Tibial nerve (tissue), 4 donors: ENCODE measurements at places on chromosomes 6 and 20.

- DNase-seq = no peak
These were observed 281.2 kb upstream of the SUPT3H start for GRCh38 chr6:45658958-45659357.

GRCh38 chr6:6368040-6368683, 47.7 kb upstream of the F13A1 start:
- no peak for DNase-seq

DNA sequence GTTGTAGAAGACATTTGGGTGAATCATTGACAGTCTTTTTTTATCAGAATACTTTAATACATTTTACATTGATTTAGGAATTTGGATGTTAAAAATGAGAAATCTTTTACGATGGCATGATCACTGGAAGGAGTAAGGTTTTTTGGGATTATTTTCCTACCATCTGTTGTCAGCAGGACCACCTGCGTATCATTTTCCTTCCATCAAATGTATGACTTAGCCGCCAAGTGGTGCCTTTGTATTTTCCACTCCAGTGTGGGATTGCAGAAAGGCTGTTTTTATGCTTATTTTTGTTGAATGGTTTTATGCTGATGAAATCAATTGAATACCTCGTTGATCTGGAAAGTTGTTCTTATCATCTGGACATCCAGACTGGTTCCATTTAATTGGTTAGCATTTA, 35.8 kb downstream of the AKAP12 start:
- DNase-seq = no peak

DNA sequence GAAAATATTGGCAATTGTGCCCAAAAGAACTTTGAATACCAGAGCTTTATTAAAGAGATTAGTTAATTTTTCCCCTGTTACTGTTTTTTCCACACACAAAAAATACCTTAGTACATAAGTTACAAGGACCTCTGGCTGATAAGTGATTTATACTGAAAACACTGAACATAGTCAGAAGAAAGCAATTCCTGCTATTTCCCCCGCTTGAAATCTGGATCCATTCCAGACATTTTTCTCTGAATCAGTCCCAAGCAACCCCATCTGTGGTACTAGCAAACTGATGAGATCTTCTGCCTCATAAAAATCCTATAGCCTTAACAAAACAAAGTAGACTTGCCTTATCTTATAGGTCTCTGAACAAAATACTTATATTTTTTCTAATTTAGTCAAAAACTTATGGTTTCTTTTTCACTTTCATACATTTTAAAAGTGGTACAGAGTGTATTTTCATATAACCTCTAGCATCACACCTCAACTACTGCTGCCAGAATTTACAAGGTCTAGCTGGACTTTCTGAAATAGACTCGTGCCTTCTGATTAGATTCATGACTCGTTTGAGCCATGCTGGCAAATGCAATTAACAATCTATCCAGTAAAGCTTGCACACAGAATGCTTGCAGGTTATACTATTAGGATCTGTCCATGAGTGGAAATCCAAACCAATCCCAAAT, 111.9 kb downstream of the TBX18 start:
- DNase-seq = no peak

- no peak for DNase-seq
These were observed 159.2 kb downstream of the BMP7 start for GRCh38 chr20:57107208-57107607.

DNA sequence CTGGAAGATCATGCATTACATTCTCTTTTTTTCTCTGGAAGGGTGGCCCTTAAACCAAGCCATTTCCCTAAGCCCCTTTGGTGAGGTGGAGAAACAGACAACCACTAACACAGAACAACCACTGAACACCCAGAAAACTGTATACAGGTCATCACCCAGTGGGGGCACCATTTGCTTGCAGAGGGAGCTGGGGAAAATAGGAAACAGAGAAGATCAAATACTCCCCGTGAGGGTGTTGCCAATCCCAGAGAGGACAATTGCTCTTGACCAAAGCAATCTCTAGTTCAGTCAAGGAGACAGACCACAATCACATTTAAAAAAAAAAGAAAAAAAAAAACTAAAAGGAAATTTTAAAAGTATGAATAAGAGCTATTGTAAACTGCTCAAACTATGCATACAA, 865 bp upstream of the DAAM2 start:
- no peak for DNase-seq

- DNase-seq = no peak
These were observed 28.4 kb upstream of the CD93 start for GRCh38 chr20:23114448-23115082.

DNA sequence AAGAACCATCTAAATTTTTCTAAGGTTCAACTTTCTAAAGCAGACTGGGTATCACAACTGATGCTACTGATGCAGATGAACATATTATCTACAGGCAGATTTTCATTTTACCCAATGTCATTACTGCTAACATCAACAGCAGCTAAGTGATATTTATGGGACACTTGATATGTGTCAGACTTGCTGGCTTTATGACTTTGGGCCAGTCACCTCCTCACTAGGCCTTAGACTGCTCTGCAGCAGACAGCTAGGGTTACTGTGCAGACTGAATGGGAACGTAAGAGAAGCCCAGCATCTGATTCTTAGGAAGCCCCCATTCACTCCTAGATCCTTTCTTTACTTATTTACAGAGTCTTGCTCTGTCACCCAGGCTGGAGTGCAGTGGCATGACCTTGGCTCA, 66.2 kb downstream of the MYH7B start:
- no peak for DNase-seq

DNA sequence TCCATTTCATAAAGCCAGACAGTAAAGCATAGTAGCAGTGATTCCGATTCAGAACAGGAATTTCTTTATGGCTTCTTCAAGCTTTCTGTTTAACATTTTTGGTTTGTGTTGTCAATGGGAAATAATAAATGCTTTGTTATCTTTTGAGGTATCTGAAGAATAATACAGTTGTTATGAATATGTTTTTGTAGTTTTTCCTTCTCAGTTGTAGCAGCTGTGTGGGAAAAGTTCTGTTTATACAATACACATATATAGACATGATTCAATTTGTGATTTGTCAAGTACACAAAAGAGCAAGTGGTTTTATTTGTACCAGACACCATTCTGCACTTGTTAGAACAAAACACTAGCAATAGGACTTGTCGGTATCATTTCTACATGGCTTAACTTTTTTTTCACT, 96.6 kb downstream of the CDYL start:
- no peak for DNase-seq

DNA sequence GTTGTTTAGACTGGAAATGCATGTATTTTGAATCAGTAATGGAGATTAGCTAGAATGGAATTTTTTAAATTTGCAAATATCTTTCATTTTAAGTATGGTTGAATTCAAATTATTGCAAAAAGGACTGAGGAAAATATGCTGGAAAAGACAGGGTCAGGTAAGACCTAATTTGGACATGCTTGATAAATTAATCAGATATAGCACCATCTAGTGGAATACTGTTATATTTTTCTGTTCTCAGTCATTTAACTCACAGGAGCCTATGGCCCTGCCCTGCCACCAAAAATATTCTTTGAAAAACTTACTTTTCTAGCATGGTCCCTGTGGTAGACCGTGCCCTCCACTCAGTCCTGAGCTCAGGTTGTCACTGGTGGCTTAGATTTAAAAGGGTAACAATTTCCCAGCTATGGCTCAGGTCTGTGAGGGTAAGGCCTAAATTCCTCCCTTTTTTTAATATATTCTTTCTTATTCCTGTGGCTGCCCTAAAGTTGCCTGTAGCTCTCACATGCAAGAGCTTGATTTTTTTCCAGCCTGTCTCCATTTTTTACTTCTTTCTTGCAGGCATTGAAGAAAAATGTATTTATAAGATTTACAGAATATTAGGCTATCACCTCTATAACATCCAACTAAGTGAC, 25.3 kb upstream of the KIAA1586 start:
- no peak for DNase-seq

GRCh38 chr6:47435254-47435612, 42.4 kb upstream of the CD2AP start:
- no peak for DNase-seq

- DNase-seq = no peak
These were observed 57.9 kb downstream of the HIVEP1 start for GRCh38 chr6:12069891-12070529.

DNA sequence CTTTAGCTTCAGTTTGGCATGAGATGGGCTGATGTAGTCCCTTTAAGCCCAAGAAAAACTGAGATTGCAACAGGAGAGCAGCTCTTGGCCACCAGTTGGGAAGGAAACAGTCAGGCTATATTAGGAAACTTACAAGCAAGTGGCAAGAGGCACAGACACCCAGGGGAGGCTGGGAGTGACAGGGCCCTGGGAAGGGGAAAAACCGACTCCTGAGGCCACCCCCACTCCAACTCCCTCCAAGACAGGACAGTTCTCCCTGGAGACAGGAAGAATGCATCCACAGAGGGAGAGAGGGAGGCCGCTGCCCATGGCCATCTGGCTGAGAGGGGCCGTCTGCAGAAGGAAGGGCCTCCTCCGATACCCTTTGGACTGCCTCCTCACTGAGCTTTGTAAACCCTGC, 20.5 kb downstream of the JPH2 start:
- no peak for DNase-seq

- DNase-seq = no peak
These were observed 247.1 kb downstream of the HIVEP2 start for GRCh38 chr6:142697922-142698321.

- no peak for DNase-seq
These were observed 593.4 kb upstream of the CDH4 start for GRCh38 chr20:60658681-60659080.

GRCh38 chr6:36169023-36170007, 27.2 kb upstream of the BRPF3 start:
- DNase-seq = no peak

DNA sequence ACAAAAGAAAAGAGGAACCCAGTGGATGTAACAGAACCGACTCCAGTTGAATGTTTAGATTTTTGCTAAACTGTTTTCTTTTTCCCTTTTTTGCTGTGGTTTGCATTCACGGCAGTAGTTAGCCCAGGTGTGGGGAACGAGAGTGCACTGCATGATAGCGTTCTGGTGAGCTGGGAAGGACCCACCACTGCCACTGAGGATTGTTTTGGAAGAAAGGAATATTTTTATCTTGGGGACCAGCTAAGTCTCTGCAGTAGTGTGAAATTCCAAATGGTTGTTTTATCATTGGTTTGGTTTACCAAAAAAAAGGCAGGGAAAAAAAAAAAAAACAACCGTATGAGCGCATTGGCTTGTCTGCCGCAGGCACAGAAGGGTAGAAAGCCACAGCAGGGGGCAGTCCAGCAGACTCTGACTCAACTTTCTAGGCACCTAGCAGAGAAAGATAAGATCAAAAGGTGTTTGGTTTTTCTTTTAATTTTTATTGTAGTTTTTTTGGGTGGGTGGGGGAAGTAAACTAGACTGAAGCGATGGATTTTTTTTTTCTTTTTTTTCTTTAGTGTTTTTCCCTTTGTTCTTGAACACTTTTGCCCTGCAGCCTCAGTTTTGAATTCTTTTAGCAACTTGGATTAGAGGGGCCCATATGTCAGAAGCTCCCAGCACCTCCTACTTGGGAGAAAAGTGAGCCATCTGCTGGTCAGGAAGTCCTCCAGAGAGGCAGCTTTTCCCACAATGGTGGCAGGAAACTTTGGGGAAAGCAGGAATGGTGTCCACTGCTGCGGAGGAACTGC, 13.5 kb upstream of the RAB5IF start:
- no peak for DNase-seq

- DNase-seq = no peak
These were observed 213.2 kb downstream of the LY86 start for GRCh38 chr6:6801635-6802218.

DNA sequence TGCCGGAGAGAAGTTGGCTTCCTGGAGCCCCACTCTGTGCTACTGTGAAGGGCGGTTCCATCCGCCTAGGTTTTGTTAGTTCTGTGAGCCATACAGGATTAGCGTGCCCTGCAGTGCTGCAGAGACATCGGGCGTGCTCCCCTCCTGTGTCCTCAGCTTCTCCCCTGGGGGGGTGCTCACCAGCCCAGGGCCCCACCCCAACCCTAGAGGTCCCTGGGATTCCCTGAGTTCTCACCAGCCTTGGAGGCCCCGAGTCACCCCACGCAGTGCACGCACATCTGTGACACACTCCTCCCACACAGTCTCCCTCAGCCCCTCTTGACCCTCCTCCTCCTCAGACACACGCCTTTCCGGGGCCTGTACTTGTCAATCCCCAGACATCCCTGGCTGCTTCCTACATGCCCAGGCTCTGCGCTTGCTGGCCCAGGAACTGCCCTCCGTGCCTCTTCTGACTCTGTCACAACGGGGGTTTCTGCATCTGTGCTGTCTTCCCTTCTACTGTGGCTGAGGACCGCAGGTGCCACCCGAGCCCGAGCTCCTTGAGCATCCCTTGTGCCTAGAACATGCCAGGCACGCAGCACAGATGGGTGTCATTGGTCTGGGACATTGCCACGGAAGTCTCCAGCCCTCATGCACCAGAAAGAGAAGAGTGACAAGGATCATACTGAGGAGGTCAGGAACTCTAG, 123.2 kb upstream of the RPS6KA2 start:
- no peak for DNase-seq

GRCh38 chr6:86937219-86938079, at the start of gene HTR1E:
Gene HTR1E, plus strand, starts transcription at chr6:86937528. Its CDS starts 77,807 bp downstream, at chr6:87015335.
- DNase-seq = peak; percentile 11

DNA sequence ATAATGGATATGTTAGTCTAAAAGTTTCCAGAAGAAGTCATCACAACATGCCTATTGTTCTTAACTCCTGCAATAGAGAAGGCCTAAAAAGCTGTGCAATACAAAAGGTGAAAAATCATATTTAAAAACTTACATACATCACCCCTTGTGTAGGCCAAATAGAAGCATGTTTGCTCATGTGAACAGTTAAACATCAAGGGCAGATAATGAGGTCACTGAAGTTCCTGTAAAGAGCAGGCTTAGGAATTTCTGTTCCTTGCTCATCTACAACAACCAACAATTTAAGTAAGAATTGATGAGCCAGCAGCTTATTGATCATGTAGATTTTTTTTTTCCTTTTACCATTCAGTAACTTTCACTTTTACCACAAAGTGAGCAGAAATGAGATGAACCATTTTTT, 7.5 kb upstream of the NUP153 start:
- DNase-seq = no peak

DNA sequence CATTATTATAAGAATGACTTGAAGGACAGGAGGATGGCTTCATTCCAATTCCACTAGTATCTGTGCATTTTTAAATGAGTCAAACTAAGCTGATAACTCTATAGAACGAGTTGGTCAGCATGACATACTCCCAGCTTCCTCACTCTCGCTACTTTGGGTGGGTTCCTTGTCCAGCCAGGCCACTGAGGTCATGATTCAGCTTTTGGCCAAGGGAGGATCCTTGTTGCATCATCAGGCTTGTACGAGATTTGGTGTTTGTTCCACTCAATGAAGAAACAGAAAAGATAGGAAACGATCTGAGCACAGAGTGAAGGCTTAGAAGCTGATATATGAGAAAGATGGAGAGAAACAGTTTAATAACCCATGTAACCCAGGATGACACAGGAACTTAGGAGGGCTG, 19.8 kb downstream of the NEDD9 start:
- DNase-seq = peak; percentile 73

DNA sequence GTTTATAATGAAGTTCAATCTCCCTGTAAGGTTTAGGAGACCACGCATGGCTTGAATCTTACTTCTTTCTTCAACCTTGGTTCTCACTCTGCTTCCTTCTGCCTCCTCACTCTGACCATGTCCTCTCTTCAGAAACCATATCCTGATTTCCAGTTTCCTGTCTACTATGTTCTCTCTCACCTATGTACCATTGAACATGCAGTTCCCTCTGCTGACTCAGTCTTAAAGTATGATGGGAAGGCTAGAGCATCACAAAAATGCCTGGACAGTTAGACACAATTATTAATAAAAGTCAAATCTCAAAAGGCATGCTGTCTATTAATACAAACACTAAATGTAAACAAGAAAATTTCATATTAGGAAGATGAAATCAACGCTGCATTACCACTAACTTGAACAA, 151.6 kb downstream of the PRKN start:
- DNase-seq = no peak
